ENCODE measurements at places on chromosomes 2 and 18.

DNA sequence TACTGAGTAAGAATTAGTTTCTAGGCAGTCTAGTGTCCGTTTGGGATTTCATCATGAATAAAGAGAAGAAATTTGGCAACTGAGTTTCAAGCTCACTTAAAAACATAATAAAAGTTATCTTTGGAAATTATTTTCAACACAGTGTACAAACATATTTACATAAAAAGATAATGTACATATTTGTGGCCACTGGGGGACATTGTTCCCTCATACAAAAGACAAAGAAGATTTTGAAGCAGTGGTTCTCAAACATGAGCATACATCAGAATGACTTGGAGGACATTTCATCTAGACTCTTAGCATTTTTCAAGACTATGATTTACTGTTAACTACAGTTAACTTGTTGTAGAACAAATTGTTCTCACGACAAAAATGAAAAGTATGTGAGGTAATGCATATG lies 15.7 kb upstream of the TTC21B start:
- DNase-seq = no peak

DNA sequence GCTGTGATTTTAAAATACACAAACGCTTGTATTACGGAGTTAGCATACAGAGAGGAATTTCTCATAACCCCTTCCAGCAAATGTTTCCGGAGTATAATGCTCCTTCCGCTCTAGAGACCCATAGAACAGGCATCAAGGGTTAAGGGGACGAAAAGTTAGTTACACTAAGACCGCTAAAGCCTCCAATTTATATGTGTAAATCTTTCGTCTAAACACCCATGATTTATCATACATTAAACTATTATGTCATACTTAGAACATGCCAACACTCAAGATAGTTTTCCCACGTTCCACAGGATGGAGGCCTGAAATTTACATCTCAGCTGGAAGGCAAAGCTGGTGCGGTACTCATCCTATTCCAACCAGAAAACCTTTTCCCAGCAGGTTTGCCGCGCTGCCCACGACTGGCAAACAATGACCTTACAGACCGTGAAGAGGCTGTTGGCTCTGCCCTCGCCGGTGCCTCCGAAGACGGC lies 650 bp downstream of the ORMDL1 start:
- DNase-seq = peak; percentile 36

GRCh38 chr2:194735837-194736542 lies 921.0 kb upstream of the SLC39A10 start:
- DNase-seq = no peak

DNA sequence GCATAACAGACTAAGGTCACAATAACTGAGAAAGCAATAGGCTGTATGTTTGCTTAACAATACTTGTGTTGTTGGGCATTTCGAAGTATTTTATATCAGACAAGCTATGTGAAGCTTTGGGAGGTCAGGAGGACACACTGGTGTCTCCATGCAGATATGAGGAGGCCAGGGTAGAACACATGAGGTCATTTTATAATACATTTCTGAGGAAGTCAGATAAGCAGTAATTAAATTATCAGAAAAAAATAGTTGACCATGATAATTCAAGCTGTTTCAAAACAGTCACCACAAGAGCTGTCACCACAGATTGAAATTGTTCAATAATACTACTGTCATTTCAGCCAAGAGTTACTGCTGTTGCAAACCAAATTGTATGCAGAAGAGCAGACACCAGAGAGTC lies 160.6 kb downstream of the RIT2 start:
- DNase-seq = no peak

DNA sequence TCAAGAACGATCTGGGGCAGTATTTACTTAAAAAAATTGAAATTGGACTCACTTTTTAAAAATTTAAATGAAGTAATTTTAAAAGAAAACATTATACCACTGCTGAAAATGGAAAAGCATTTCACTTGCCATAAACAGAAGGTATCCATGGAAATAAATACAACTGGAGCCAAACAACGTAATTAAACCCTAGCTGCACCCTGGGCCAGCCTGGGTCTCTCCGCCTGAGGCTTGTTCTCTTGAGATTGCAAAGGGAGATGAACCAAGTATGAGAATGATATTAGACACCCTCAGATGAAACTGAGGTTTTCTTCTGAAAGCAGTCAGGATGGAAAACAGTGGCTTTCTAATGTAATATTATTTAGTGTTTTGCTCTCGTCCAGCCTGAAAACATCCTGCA lies 264.4 kb downstream of the KCNE4 start:
- DNase-seq = no peak

DNA sequence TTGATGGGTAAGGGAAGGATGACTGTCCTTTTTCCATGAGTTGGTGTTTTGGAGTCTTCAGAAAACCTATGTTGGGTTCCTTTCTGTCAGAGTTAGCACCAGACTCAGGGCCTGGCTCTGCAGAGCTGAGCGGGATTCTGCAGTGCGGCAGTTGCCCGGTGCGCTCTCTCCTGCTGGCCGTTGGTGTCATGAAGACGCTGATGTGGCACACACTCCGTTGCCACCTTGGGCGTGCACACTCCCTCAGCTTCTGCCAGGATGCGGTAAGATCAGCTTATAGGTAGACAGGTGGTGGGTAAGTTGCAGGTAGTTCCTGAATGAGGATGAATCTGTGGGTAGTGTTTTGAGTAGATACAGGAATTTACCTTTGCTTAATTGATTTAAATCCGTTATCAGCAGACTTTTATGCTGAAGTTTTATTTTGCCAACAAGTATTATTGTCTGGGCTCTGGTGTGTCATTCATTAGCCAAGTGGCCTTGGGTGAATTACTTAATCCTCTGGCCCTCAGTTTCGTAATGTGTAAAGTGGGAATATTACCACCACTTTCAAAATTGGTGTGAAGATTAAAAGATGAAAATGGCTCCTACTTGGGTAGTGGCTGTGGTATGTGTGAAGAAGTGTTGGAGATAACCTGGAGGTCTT lies 26.8 kb downstream of the DGKD start:
- no peak for DNase-seq

GRCh38 chr2:96100893-96101304 lies 15.5 kb downstream of the ADRA2B start:
- DNase-seq = no peak

DNA sequence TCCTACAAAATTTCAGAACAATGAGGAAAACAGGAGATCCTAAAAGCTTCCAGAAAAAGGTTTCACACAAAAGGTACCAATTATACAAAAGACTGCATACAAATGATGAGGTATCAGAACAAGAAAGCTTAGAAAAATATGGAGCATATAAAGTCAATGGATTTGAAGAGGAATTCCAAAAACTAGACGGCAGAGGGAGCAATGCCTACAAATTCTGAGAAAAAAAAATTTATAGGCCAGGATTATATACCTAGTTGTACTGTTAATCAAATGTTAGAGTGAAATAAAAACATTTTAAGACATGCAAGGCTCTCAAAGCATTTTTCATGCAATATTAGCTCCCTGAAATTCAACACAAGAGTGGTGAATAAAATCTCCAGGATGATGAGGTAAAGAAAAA lies 106.2 kb downstream of the ZRANB3 start:
- no peak for DNase-seq

DNA sequence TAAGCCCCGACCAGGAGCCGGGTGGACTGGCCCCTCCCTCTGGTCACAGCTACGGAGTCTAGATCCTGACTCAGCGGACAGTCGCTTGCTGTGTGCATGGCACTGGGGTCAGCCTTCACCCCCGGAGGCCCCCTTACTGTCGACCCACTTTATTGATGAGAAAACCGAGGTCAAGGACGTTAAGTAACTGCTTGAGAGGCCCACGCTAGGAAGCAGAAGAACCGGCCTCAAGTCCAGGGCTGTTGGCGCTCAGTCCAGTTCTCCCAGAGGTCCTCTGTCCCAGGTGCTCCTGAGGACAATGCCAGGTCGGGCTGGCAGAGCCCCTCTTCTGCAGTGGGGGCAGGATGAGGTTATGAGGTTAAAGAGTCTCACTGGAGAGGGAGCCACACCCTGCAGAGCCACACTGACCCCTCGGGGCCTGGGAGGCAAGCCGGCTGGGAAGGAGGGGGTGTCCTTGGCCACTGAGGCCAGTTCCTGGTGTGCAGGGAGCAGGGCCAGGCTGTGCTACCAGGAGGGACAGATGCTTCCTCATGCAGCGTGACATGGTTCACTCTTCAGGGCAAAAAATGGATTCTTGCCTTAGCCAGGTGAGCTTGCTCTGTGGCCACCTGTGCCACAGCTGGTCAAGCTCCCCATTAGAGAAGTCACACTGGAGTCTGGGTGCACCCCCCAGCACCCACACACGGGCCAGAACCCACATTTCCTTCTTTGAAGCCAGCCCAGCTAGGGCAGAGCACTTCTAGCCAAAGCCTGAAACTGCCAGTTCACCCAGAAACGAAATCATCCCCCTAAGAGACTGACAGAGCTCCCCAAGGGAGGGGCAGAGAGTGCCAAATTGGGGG lies 47.3 kb upstream of the HPCAL1 start:
- no peak for DNase-seq

Data from left kidney (tissue), 8 donors.